ENCODE measurements at places on chromosomes 7 and 10.

DNA sequence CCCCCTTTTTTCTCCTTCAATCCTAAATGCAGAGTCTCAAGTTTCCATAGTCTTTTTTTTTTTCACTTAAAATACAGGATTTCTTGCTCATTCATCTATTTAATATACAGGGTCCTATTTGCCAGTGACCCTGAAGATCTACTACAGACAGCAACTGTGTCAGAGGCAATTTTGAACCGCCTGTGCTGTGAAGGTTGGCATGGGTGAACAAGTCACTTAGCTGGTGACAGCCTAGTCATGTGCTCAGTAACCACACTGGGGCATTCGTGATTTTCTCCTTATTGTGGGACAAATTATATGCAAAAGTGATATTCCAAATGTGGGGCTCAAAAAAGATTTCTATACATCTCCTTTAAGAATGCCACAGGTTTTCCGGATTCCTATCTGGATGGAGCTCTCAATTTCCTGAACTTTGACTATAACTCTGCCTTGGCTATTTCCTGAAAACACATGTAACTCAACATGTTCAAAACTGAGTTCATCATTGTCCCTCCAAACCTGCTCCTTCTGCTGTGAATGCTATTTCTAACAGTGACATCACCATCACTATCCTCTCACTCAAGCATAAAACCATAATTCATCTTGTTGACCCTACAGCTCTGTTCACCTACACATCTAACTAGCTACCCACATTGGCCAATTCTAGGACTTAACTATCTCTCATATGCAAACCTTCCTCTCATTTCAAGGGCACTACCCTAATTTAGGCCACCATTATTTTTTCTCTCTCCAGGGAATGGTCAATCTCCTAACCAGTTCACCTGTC lies 36.7 kb downstream of the CDK6 start:
- no peak for DNase-seq

- DNase-seq: no peak
Measured at GRCh38 chr7:2702594-2702957, 14.6 kb downstream of the AMZ1 start.

DNA sequence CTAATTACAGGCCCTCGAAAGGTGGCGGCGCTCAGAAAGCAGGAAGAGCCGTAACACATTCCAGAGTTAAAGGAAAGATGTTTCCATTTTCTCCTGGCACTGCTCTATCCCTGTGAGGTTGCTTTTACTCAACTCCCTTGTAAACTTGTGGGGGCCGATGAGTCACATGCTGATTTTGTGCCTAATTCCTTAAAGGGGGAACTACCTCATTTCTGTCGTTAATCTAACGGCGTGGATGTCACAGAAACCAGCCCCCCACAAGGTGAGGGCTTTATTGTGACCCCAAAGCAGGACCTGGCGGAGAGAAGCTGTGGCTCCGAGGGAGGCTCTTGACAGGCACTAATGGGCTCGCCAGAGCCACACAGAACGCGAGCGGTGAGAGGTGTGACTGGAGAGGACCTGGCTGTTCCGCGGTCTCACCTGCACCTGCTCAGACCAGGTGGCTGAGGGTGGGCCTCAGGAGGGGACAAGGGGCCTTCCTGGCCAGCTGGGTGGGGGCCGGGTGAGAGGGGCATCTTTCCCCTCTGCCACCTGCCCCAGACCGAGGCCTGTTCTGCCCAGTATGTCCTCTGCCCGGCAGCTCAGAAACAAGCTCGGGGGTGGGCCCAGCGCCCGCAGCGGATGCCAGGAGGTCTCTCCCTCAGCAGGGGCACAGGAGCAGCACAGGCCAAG lies 50.9 kb downstream of the CALML3 start:
- no peak for DNase-seq

DNA sequence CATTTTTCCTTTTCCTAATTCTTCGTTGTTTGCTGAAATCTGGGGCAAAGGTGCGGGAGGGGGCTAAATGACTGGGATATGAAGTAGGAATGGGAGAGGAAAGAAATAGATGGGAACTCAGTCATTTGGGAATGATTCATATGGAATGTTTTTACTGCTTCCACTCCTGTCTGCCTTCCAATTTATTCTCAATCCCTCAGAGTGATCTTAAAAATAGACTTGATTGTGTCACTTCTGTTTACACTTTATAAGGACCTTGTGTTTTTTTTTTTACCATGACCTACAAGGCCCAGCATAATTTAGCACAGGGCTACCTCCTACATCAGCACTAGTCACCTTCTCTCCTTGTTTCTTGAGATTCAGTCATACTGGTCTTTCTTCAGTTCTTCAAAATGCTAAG lies 97.9 kb downstream of the PTEN start:
- DNase-seq: no peak

- no peak for DNase-seq
Measured at GRCh38 chr10:51139176-51139575, 64.9 kb downstream of the PRKG1 start.

DNA sequence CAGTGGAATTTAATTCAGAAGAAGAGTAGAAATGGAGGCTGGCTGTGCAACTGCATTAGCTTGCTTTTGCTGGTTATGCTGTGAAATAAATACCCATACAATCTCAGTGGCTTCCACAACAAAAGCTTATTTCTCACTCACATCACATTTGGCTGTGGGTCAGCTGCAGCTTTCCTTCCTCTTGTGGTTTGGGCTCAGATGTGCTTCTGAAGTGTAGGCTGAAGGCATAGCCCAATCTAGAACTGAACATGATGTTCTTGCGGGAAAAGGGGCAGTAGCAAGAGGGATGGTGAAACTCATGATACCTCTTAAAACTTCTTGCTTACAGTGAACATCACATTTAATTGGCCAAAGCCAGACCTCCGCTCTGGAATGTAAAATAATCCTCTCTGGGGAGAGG lies 119.9 kb downstream of the HECW1 start:
- no peak for DNase-seq

DNA sequence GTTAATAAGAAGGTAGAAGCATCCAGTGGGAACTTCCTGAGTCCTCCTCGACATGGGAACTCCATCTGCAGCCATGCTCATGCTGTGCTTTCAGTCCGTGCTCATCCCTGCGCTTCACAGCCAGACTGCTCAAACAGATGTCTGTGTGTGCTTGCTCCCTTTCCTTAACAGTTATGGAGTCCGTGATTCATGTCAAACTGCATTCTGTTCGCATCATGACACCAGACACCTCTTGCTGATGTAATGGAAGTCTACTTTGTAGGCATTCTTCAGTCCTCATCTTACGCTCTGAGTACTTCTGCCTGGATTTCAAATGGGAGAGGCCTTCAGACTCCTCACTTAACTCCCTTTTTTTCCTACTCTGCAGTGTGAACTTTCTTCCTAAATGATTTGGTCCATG lies 304.9 kb downstream of the SUGCT start:
- no peak for DNase-seq

GRCh38 chr7:46649876-46650275 lies 728.8 kb upstream of the IGFBP3 start:
- no peak for DNase-seq

- DNase-seq: no peak
Measured at GRCh38 chr10:92997620-92998019, 63.0 kb upstream of the CYP26C1 start.

GRCh38 chr7:155660059-155660757 lies 15.7 kb downstream of the RBM33 start:
- DNase-seq: no peak

DNA sequence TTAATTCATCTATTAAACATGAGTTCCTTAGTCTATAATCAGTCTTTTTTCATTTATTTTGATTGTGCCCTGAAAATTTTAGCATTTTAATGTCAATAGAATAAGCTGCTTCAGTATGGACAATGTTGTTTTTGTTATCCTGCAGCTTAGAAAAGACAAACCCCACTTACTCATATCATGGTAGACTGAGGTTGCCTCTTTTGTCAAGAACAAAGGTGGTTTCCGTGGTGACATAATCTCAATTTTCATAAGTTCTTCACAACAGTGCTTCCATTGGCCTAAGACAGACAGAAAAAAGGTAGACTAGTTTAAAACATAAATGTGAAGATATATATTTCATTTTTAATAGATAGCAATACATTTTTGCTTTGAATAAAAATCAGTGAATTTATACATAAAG lies 69.1 kb downstream of the RTKN2 start:
- DNase-seq: no peak

DNA sequence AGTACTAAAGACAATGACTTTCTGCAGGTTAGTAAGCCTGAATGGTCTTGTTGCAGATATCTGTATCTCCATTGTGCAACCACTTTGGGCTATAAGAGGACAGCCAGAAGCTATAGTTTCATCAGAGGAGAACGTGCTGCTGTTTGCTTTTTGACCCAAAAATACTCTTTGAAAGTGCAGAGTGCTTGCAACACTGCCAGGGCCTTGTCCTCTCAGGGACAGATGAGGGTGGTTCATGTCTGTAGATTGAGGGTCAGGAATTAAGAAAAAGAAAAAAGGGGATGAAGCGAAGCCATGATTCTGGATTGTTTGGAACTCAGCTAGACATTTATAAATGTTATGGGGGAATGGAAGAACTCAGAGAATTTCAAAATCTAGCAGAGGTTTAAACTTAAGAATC lies 212.5 kb downstream of the SEC23IP start:
- no peak for DNase-seq

GRCh38 chr10:48241332-48241731 lies 33.2 kb downstream of the FRMPD2 start:
- no peak for DNase-seq

DNA sequence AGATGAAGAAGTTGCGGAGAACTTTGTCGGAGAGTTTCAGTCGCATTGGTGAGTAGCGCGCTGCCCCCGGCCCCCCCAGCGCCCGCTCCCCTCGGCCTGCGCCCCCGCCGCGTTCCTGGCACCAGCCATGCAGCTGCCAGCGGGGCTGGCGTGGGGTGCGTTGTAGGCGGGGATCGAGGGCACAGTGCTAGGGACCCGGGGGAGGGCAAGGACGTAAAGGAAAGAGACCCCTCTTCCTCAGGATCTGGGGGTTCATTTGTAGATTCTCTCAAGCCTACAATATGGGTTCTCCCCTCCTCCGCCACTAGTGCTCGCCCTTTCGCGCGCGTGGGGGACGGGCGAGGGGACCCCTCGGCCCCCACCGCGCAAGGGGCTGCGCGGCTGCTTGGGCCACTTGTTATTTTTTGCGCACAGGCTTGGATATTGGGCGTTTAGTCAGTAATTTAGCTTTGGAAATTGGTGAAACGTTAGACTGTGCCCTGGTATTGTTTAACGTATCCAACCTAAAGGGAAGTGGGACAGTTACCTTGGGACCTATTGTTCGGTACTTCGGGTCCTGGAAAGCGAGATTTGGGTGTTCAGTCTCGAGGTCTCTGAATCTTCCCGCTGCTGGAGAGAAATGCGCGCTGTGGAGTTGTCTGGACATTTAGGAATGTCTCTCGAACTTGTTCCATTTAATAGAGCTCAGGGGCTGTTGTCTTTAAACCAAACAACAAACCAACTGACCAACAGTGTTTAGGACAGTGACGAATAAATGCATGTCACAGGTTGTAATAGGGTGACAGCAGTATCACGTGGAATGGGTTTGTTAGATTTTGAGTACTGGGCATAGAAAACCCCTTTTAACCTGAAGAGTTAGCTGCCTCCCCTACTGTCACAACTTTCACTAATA lies 796 bp downstream of the CDK14 start:
- no peak for DNase-seq

DNA sequence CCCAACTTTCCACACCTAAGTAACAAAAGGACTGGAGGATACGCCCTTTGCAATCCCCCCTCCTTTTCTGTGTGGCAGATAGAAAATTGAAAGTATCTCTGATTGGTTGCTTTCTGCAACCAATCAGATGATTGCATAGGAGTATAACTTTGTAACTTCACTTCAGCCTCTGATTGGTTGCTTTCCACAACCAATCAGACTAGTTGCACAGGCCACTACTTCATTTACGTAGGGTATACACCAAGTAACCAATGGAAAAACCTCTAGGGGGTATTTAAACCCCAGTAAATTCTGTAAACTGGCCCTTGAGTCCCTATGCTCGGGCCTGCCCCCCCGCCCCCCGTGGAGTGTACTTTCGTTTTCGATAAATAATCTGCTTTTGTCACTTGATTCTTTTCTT lies 1080.4 kb downstream of the CNTNAP2 start:
- no peak for DNase-seq

- no peak for DNase-seq
Measured at GRCh38 chr10:132710746-132711612, 75.0 kb downstream of the NKX6-2 start.

DNA sequence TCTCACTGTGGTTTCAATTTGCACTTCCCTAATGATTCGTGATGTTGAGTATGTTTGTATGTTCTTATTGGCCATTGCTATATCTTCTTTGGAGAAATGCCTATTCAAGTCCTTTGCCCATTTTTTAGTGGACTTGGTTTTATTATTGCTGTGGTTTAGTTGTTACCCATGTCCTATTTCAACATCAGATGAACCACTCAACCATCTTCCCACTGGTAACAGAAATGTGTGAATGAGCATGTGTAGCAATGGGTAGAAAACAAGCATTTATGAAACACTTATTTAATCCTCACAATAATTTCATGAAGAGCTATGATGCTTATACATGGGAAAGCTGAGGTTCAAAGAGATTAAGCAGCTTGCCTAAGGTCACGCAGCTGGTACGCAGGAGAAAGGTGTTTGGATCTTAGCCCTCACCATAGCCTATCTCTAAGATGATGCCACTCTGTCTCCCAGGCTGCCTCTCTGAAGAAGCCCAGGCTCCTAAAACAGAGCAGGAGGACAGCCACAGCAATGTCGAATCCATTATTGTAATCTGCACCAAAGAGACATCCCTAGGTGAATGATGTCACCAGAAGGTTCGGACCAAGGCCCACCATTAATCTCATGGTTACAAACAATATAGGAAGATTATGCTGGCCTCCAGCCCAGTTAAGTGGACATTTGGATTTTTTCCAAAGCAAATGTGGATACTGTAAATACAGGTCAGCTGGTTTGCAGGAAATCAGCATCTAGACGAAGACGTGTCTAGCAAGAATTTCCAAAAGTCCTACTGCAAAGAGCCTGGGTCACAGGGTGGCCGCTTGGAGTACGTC lies 447.6 kb upstream of the ZMIZ1 start:
- DNase-seq: no peak

GRCh38 chr10:119737823-119738222 lies 12.0 kb downstream of the INPP5F start:
- DNase-seq: no peak

DNA sequence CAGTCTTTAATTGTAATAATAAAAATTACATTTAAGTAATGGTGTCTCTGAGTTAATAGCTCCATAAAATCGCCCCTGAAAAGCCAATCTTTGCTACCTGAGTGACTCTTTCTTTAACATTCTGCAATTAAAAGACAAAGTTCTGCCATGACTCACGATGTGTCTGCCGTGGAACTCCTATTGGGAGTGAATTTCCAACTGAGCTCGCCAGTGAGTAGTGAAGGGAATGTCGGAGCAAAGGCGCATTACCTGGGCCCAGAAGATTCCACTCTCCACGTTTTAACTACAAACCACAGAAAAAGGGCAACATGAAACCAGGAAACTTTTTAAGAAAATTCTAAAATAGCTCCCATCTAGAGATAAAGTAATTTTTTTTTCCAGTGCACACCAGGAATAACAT lies 36.9 kb upstream of the RNF32 start:
- no peak for DNase-seq
